Stimulated activated CD8-positive, alpha-beta memory T cell treated with anti-CD3 and anti-CD28 coated beads, Interleukin-4, amount 100 ng/mL, for 1 hour (primary cell): ENCODE measurements at places on chromosomes 7 and 10.

GRCh38 chr7:34838329-34838728 is 180.3 kb downstream of the NPSR1 start:
- no peak for DNase-seq

DNA sequence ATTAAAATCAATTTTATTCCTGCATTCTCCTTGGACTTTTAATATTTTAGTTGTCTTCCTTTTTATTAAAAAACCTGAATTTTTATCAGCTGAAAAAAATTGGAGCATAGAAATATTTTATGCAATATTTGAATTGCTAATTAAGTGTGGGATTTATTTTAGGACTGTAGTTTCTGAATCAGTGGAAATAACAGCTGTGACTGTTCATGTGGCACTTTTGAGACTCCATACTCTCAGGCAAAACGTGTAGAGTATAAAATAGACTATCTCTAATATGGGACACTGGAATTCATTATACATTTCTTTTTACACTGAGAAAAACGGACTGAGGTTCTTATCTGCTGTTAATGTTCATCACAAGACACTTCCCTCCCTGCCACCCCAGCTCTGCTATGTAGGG is 558.3 kb upstream of the TPK1 start:
- DNase-seq, result no peak

DNA sequence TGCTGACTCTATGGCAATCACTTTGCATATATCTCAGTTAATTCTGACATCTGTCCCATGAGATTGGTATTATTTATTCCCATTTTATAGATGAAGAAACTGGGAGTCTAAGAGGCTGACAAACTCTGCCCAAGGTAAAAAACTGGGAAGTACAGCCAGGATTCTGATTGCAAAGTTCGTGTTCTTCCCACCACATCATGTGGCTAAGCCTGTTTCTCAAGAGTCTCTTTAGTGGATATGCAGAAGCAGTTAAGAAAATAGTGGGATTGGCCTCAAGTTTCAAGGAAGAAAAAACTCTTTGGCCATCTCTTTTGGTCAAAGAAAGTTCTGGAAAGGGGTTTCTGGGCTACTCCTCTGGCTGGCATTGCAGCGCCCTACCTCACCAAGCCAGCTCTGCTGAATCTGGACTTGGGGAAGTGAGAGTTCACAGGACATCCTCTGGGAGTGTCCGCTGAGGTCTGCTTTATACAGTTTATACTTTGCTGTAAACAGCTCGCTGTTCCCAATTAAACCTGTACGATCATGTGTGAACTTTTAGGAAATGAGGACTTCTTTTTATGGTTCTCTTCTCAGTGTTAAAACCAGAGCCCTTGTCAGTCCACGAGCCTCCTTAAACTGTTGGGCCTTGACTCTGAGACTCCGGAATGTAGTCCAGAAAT is 12.2 kb upstream of the BMPR1A start:
- DNase-seq, result no peak

- no peak for DNase-seq
These were observed 726.9 kb downstream of the TNS3 start for GRCh38 chr7:46854958-46855473.

DNA sequence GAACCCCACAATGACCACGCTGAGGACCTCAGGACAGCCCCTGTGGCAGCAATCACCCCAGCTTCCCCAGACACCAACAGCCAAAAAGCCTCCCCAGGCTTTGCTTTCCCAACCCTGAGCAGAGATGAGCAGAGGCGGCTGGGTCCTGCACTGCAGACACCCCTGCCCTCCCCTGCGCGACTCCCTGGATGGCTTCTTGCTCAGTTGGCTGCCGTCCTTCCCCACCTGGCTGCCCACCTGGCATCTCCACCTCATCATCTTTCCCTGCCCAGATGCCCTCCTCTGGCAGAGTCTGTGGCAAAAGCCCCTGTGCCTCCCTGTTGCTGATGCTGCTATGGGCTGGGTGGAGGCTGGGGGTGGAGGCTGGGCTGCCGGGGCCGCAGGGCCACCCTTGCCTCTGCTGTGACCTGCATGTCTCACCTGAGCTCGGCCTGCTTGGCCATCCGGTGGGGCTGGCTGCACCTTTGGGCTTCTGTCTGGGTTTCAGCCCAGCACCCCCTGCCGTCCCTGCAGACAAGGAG is 567.7 kb downstream of the TCERG1L start:
- DNase-seq, result no peak

DNA sequence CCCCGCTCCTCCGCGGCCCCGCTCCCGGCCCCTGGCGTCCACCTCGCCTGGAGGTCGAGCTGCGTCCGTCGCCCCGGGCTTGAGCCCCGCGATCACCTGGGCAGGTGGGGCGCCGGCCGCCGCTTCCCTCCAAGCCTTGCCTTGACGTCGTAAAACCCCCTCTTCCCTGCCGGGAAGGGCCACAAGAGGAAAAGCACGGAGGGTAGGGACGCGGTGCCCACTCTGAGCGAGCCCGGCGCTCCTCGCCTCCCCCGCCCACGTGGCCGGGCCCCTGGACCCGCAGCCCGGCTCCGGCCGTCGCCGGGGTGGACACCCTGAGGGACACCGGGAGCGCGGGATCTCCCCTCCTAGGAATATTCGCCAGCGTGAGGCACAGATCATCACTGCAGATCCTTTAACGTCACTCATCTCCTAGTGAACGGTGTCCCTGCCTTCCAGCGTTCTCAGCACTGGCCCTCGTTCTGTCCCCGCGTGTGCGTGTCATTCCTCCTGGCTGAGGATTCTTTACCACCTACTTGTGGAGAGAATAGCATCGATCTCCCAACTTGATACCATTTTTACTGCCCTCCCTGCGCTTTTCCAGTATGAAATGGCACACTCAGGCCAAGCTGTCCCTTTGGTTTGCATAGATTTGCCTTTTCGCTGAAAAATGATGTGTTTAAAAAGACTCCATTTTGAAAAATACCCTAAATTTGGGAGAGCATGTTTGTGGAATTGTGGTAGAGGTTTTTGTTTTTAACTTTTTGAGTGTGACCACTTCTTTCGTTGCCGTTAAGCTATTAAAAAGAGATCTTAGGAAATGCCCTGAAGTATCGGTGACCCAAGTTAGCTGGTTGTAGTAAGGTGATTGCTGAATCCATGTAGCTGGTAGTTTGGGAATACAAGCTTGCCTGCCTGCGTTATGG is 649 bp downstream of the ACTR3B start:
- no peak for DNase-seq

- DNase-seq, result no peak
These were observed 5.2 kb downstream of the FZD9 start for GRCh38 chr7:73438547-73439409.

- no peak for DNase-seq
These were observed 683.7 kb upstream of the NRP1 start for GRCh38 chr10:34018129-34018528.

DNA sequence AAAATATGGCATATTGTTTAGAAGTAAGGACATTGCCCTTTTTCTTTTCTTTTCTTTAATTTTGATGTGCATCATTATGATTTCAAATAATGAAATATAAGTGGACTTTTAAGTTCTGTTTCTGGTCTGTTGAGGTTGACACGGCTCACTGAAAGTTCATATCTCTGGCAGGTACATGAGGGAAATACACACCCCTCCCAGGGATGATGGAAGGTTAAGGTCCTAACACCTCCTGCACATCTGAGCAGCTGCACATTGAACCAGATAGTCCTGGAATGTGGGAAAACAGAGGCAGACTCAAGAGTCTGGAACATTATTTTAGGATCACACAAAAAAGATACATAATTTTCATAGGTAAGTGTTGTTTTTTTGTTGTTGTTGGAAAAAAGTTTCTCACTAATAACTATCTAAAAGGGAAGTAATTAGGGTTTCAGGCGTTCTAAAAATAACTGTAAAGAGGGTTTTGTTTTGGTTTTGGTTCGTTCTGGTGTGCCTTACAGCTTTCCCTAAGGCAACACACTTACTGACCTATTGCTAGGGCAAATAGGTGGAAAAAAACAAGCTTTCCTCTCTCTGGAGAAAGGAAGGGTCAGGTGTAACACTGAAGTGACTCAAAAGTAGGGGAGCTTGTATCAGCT is 201.2 kb upstream of the PRKCQ start:
- DNase-seq, result no peak

DNA sequence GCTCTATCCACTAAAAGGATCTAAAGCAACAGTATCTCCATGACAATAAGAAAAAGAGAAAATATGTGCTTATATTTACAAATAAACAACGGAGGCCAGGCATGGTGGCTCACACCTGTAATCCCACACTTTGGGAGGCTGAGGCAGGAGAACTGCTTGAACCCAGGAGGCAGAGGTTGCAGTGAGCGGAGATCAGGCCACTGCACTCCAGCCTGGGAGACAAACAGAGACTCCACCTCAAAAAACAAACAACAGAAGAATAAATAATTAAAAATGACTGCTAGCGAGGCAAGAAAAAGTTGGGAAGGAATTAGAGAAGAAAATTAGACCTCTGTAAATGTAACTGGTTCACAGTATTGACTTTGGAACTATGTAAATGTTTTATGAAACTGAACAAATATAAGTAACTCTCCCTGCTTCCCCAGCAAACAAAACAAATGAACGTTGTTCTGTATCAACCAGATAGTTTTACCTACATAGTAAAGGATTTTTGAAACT is 17.1 kb downstream of the TRIM24 start:
- no peak for DNase-seq

DNA sequence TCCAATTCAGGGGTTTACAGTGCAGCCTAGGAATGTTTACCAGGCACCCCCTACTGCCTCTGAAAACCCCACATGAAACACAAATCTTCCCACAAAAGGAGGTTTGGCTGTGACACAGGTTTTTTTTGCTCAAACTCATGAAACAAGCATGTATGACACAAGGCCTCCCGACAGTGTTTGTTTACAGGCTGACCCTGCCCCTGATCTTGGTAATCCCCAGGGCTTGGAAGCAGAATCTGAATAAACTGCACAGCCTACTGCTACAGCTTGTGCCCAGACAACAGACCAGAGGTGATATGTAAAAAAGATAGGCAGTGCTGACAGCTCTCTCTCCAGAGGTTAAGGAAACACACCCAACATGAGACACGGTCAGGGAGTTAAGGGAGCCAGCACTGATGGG is 184.2 kb downstream of the KMT2E start:
- DNase-seq, result no peak
